Fibroblast of gingiva (primary cell): ENCODE measurements at places on chromosomes 3 and 15.
A peak's percentile ranks its signal among the peaks of the same experiment; 100 is the strongest.

GRCh38 chr3:191324936-191325335 is 4.3 kb upstream of the CCDC50 start:
- no peak for DNase-seq

DNA sequence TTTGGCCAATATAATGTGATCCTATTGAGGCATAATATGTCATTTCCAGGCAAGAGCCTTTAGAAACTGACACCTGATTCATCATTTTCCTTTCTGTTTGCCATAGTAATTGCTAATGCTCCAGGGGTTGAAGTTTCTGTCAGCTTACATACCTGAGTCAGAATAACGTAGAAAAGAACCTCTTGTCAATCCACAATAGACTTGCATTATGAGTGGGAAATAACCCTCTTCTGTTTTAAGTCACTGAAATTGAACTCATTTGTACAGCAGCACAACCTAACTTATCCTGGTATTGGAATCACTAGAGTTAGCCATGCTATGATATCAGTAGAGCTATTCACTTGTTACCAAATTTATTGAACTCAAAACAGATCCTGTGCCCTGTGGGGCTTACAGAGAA is 101.7 kb upstream of the TP63 start:
- DNase-seq, result no peak

GRCh38 chr3:71078723-71079525 is 504.6 kb downstream of the FOXP1 start:
- no peak for DNase-seq

GRCh38 chr15:43515741-43516140 is 1.7 kb upstream of the MAP1A start:
- no peak for DNase-seq

GRCh38 chr3:109803274-109803673 is 465.9 kb upstream of the DPPA4 start:
- no peak for DNase-seq

GRCh38 chr15:69826819-69827175 is 270.9 kb downstream of the TLE3 start:
- DNase-seq, result no peak

DNA sequence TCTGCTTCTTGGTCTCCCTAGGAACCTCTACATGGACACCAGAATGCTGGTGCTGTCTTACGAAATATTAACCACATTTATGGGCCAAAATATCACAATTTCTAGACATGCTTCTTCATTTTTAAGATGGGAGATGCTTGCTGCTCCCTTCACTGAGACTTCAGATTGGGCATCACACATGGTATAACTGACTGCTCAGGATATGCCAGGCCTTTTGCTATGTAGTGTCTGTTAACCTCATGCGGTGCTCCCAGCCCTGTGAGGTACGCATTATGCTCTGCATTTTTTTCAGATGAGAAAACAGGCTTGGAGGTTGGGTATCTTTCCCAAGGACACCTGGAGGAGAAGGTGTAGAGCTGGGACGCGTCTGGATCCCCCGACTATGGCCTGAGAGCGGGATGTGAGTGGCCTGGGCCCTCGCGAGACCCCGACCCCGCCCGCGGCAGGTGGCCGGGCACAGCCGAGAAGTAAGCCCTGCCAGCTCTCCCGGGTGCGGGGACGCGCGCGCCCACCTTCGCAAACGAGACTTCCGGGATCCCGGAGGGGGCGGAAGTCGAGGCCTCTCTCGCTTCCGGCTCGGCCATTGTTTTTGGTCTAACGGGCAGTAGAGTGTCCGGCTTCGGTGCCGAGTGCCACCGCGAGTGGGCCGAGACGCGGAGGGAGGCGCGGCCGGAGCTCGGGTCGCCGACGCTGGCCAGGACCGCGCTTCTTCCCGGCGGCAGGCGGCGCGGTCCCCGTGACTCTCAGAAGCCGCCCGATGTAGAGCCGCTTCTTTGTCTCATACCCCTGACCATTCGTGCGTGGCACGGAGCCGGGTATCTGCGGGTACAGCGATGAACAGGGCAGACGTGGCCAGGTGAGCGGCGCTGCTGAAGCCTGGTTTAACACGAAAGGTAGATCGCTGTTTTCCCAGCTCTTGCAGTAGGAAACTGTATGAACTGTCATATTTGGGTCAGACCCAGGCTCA is at the start of gene ZKSCAN7:
Gene ZKSCAN7 (plus strand): TSS at position 568 of the 967 bp plus-strand sequence. CDS start 1,855 bp downstream, outside the sequence.
- peak; percentile 53 for DNase-seq

GRCh38 chr3:187139126-187139894 is at the start of gene RPL39L:
Gene RPL39L, minus strand, starts transcription at chr3:187139496. Its CDS starts 18,196 bp downstream, at chr3:187121300.
- DNase-seq, result peak; percentile 73

DNA sequence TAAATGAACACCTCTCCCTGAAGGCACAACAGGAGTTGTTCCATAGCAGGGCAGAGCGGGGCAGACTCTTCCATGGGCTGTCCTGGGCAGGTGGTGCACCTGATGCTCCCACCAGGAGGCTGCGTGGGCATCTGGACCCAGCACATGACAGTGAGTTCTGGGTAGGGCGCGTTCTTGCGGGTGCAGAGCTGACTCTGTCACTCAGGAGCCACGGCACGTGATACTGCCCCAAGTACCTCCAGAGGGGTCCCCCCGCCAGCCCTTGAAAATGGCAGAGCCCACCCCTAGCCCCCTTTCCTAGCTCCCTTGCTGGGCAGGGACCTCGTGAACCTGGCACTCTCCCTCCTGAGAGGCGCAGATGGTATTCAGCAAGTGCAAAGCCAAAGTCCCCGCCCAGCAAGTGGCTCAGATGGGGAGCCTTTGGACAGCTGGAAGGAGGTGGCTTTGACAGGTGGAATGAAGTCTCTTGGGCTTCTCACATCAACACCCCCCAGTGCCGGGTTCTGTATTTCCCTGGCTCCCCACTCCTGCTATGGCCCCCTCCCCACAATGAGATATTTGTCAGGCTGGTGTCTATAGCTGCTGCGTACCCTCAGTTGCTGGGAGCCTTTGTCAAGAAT is 172.1 kb downstream of the TBC1D2B start:
- DNase-seq, result no peak

GRCh38 chr3:56879436-56880215 is 77.9 kb upstream of the ARHGEF3 start:
- peak; percentile 3 for DNase-seq

DNA sequence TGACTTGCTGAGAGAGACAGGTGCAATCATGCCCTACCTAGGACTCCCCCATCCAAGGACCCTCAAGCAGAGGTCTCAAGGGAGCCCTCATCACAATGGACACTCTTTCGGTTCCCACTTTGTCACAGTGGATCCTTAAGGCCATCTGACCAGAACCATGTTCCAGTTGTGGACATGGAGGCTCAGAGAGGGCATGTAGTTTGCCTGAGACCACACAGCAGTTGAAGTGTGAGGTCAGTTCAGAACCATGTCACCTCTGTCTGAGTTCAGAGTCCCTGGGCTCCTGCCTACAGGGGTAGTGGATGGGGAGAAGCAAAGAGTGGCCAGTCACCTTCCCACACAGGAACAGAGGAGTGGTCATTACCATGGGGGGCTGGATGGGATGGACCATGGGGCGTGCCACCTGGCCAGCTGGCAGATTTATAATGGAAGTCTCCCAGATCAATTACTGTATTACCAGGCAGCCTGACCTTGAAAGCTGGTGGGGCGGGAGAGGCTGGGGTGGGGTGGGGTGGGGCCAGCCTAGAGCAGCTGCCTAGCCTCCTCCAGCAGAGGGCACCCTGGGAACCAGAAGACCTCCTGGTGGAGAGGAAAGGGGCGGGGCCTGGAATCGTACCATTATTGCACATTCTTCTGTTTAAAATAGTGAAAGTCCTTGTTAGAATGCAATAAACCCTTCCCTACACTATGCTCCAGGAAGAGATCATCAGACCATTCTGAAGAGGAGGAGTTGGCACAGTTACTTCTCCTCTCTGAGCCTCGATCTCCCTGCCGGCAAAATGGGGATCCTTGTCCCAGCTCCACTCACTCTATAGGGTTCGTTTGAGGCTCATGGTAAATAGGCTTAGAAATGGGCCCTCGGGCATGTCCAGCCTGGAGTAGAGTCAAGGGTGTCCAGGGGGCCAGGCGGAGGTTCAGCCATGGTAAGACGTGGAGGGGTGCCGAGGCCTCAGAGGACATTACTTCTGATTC is 26.9 kb upstream of the LINGO1 start:
- peak; percentile 17 for DNase-seq

- DNase-seq, result no peak
Observed at GRCh38 chr15:94743668-94744067, 512.3 kb downstream of the MCTP2 start.

DNA sequence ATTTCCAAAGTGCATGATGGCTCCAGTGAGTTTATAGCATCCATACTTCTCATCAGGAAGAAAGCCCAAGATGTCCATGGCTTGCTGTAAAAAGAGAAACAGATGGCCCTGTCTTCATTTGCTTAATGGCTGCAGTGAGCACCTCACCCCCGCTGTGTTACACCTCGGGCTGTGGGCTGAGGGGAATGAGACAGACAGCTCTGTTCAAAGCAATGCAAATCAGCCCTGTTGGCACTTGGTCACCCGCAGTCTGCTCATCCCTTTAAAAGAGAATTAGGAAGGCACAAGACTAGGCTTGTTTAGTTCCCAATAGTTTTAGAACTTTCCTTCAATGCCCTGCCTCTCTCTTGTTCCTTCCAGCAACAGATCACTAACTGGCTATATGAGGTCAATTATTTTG is 25.2 kb downstream of the MYH15 start:
- DNase-seq, result no peak

DNA sequence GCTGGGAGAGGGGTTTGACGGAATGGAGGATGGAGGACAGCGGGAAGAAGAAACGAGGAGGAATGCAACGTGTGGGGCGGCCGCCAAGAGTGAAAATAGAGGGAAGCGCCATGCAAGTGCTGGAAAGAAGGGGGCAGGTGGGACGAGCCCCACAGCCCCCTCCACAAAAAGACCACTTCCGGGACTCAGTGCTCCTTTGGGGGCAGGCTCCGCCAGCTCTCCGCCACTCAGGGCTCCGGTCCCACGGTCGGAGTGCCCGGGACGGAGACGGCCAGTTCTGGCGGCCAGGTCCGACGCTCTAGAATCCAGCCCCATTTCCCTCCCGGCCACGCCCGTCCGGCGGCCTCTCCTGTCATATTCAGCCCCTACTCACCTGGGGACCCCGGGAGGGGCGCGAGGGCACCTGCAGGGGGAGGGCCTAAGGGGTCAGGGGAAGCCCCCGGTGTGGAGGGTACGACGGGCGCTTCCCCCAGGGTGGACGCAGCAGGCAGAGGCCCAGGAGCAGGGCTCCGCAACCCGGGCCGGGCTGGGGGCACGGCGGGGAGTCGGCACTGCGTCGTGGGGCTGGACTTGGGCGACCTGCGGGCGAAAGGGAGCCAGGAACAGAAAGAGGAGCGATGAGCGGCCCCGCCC is 25.5 kb upstream of the CSPG4 start:
- no peak for DNase-seq

DNA sequence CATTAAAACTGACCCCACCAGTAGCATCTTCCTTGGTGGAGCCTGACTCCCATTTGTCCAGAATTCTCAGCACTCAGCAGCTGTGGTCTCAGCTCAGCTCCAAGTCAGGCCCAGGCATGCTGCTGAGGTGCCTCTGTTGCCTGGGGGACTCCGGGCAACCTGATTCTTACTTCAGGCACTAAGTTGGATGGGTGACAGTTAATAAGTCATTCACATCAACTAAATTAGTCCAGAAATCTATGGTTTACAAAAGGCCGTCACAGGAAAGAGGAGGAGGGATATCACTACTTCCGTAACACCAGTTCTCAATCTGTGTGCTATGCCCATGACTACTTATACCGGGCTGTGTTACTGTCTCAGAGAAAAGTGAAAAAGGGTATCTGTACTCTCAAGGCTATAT is 310.2 kb downstream of the SATB1 start:
- no peak for DNase-seq

- DNase-seq, result no peak
Observed at GRCh38 chr3:160278210-160278609, 53.0 kb downstream of the C3orf80 start.

DNA sequence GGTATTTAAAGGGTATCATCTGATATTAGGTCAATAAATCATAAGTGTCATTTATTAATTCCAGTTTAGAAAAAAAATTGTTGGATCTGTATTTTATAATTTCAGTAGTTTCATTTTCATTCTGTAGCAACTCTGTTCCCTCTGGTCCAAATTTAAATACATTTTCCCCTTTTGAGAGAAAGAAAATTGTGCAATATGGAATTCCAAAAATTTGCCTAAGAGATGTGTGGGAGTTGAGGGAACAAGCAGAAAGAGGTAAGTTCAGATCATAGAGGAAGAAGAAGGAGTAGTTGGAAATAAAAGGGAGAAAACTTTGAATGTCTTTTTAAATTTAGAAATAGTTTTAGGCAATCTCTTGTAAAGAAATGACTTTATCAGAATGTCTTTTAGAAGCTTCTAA is 48.9 kb upstream of the MME start:
- DNase-seq, result peak; percentile 61

- DNase-seq, result no peak
Observed at GRCh38 chr3:9600597-9600996, 47.0 kb upstream of the LHFPL4 start.
